NCI-H510A treated with DMSO at 0.1 percent for 48 hours (cell line): ENCODE measurements at places on chromosomes 12 and 14.

- DNase-seq: no peak
Measured at GRCh38 chr12:701896-702539, 38.8 kb upstream of the NINJ2 start.

- no peak for DNase-seq
Measured at GRCh38 chr12:131716282-131716681, 5.4 kb downstream of the SFSWAP start.

DNA sequence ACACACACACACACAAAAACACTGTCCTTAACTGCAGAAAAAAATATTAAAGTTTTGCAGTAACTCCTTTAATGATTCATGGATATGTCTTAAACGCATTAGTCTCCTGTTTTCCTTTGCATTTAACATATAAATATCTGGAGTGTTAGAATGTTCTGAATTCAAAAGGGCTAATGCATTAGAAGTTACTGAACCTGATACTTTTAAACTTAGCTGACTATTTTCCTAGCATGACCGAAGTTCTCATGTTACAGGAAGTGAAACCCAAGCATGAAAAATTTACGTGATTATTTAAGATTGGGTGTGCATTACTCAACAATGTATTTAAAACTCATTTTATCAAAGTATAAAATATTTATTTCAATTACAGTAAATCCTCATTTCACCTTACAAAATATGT, 791.2 kb downstream of the FLRT2 start:
- DNase-seq: peak; percentile 44

DNA sequence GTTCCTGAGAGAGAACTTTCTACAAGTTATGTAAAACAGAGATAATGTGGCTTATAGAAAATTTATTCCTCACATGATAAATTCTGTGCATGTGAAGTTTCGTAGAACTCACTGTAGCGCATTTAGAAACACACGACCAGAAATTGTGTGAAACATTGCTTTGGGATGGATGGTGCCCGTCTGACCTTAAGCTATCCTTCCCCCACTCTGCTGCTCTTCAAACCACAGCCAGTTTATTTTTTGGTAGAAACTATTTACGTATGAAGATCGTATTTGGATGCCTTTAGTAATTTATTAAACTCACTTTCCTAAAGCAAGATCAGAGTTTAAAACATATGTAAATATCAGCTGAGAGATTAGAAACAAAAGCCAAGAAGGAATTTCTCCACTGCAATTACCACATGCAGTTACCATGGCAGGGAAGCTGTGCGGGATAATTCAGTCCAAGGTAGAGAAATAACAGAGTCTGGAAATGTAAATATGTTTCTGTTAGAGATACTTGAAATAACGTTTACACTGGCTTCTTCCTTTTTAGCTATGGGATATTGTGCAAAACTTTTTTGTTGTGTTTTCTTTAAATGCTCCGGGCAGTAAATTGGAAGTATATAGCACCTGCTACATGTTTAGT, 382.7 kb downstream of the RGS6 start:
- DNase-seq: no peak

DNA sequence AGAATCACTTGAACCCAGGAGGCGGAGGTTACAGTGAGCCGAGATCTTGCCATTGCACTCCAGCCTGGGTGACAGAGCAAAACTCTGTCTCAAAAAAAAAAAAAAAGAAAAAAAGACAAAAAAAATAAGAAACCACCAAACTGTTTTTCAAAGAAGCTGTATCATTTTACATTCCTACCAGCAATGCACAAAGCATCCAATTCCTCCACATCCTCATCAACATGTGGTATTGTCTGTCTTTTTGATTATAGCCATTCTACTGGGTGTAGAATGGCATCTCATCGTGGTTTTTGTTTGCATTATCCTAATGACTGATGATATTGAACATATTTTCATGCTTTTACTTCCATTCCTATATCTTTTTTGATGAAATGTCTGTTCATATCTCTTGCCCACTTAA, 36.2 kb upstream of the GNG2 start:
- DNase-seq: no peak

- DNase-seq: no peak
Measured at GRCh38 chr12:39375206-39375808, 67.6 kb downstream of the KIF21A start.

GRCh38 chr12:107436376-107436775, 249.2 kb upstream of the PWP1 start:
- no peak for DNase-seq

GRCh38 chr12:11607313-11608081, 42.0 kb upstream of the ETV6 start:
- DNase-seq: no peak

- DNase-seq: peak; percentile 74
Measured at GRCh38 chr14:103057372-103058163, at the start of gene CDC42BPB. TSS of gene CDC42BPB (minus strand) at chr14:103057549. CDS start at chr14:103057173, 376 bp downstream.

DNA sequence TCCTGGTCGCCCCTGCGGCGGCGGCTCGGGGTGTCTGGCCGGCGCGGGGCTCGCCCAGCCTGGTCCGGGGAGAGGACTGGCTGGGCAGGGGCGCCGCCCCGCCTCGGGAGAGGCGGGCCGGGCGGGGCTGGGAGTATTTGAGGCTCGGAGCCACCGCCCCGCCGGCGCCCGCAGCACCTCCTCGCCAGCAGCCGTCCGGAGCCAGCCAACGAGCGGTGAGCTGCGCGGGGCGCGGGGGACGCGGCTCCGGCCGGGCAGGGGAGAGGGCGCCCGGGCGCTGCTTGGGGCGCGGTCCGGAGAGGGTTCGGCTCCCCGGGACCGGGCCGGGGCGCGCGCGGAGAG, at the start of gene LGALS3:
LGALS3 (plus strand) TSS at position 167 of the 342 bp plus-strand sequence. CDS start 8,122 bp downstream, outside the sequence.
- DNase-seq: no peak
